ENCODE measurements at places on chromosomes 16 and 17.

GRCh38 chr16:87926246-87927194 lies 9.8 kb downstream of the CA5A start:
- no peak for DNase-seq

- DNase-seq = no peak
These were observed 140.0 kb downstream of the IRF8 start for GRCh38 chr16:86038926-86039310.

DNA sequence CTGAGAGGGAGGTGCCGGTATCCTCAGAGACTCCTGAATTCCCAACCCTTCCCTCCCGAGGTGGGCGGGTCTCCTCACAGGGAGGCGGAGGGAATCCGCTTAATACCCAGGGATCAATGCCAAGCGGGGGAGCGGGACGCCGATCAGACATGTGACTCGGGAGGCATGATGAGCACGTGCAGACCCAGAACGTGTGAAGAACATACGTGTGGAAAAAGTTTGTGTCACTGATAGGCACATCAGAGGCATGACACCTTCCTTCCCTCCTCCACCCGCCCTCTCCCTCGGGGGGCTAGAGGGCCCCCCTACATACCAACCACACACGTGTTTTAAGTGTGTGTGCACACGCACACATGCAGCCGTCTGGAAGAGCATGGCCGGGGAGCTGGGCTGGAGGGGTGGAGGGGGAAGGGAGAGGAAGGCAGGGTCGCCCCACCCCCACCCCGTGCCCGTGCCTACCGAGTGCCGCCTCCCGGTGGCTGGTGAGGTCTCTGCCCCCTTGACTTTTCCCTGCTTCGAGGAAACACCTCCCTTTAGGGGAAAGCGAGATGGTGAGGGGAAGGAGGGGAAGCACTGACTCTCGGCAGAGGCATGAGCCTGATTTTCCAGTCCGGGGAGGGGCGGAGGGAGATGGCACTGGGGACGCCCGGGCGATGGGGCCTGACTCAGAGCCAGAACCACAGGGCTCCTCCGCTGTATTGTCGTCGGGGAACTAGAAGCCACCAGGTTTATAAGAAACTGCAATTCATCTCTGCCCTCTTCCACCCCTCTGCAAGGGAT lies 12.1 kb upstream of the TBX21 start:
- DNase-seq = no peak

DNA sequence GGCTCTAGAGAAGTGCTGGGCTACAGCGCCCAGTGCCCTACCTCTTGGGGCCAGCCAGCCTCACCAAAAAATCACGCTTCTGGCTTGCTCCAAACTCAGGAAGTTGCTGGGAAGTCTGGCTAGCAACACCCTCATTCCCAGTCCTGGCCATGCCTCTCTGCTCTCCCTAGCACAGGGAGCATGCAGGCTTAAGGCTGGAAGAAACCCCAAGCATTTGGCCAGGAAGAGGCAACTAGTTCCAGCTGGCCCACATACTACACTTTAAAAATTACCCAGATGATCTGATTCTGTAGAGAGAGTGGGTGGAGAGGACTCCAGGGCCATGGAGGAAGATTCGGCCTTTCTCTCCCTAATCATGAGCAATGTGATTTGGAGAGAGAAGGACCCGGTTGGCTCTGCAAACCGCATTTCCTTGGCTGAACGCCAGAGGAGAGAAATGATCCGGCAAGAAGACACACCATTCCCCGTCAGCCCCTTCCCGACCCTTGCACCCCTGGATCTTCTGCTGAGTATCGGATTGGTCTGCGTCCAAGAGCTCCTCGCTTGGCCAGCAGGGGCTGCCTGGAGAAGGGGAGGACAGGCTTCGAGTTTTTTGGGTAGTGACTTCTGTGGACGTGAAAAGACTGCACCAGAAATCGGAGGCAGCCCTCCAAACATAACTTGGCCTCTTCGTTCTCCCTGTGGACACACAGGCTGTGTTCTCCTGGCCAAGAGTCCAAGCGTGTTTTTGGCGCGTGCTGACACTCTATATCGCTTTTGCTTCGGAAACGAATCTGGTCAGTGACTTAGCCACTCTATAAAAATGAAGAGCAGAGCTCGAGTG lies 406.3 kb downstream of the WWOX start:
- DNase-seq = no peak

- no peak for DNase-seq
These were observed at the start of gene SAMD14 for GRCh38 chr17:50129728-50130558. Gene SAMD14, minus strand, starts transcription at chr17:50130160. Its CDS starts 5,201 bp downstream, at chr17:50124959.

- no peak for DNase-seq
These were observed 1.9 kb downstream of the CEMP1 start for GRCh38 chr16:2529061-2529931.

DNA sequence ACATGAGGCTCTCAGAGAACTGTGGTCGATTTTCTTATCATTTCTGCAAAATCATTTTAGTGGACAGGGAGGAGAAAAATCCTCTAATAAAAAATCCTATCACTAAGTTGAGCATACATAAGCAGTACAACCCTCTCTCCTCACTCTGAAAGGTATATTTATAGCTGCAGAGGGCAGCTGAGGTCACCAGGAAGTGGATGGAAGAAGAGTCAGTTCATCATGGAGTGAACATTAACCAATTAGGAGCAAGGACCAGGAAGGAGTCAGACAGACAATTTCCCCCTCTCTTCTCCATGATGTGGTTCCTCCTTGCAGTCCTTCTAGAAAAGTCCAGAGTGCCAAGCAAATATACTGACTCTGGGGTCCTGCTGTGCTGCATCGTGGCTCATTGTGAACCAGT lies 253.7 kb downstream of the TOX3 start:
- DNase-seq = no peak
